NCI-H510A treated with DMSO at 0.1 percent for 48 hours (cell line): ENCODE measurements at places on chromosomes 7 and 10.

- peak; percentile 3 for DNase-seq
These were observed 50.2 kb downstream of the SND1 start for GRCh38 chr7:127702052-127702652.

DNA sequence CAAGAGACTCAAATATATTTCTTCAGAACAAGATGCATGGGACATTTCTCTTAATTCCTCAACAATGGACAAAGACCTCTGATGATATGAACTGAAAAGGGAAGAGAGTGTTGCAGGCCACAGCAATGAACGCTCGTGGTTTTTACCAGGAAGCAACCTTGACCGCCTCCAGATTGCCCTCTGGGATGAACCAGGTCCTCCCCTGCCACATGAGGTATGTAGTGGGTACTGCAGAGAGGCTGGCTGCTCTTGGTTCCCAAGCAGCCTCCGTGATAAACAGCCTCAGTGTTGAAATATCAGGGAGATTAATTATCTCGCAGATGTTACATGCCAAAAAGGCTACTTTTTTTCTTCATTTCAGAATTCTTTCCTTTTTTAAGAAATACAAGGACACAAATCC is 338.8 kb downstream of the ELMO1 start:
- no peak for DNase-seq

DNA sequence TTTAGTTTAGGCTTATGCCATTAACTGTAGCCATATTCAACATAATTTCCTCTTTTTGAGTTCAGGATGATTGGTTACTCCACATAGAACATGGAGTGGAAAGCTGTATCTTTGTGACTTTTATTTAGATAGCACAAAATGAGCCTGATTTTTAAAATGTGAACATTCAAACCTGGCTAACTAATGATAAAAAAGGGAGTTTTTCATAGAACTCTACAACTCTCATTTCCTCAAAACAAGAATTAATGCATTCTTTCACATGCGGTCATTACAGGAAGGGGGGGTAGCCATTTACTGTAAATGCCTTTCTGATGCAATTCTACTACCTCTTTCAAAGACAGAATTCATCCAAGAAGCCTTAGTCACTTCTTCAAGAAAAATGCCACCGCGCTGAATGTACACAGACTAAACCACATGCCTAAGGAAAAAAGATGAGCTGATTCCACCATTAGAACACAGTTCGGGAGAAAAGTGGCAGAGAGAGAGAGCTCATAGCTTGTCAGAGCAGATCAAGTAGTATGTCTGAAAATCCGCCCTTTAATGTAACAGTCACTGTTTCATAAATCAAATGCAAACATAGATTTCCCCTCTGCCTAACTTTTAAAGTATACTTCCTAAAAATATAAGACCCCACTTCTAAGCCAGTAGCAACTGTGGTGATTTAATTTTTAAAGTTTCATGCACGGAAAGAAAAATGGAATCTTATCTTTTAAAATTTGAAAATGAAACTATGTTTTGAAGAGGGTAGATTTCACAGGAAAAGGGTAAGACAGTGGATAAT is 226.4 kb upstream of the KLF14 start:
- DNase-seq = no peak

DNA sequence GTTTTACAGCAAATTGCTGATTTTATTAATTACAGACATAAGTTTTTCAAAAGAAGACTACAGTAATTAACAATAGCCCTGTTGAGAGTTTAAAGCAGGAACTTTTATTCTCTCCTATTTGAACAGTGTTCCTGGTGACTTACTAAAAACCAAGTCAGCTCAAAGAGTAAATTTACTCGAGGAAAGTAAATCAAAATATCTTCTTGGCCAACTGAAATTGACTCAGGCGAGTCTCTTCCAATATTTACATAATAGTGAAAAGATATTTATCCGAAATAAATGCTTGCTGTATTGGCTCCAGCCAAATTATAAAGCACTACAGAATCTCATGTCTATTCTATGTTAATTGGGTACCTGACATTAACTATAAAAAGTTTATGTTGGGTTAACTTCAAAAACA is 13.2 kb downstream of the CYTH3 start:
- DNase-seq = no peak

DNA sequence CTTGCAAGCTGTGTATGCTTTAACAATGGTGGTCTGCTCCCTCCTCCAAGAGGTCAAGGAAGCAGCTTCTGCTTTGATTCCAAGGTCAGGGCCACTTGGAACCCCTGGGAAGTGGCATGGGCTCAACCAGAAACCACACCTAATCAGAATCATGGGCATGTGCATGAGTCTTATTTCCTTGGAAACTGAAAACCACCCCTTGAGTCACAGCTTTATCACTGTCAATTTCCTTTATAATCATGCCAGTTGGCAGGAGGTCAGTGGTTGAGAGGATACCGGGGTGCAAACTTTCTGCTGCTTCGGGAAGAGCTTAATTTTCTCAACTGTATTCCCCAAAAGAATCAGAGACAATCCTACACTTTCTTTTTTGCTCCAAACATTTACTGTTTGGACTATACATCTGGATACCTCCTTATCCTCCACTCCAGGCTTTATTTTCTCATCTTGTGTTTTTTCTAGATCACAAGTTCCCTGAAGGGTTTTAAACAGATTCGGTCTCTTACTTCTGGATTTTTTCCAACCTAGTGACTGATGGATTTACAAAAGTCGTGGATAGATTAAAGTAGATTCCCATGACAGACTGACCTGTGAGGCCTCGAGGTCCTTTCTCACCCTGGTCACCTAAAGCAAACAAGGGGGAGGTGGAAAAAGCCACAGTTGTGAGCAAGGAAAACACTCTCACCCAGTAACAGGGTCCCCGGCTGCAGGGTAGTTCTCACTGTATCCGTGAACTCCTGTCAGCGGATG is 36.0 kb downstream of the COL17A1 start:
- no peak for DNase-seq

DNA sequence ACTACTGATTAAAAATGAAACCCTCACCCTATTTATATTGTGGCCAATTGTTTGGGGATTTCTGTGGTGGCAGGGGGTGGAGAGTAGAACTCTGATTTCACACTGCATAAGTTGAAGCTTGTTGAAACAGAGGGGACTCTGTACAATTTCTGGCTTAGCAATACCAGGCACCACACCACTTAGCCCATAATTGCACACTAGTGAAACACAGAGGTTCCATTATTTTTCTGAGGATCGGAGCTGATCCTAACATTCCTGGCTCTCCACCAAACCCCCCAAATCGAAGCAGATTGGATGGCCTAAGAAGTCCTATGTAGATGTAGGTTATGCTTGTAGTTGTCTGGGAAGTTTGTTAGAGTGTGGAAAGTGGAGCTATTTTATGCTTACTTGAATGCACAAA is 47.0 kb downstream of the PTN start:
- DNase-seq = no peak

DNA sequence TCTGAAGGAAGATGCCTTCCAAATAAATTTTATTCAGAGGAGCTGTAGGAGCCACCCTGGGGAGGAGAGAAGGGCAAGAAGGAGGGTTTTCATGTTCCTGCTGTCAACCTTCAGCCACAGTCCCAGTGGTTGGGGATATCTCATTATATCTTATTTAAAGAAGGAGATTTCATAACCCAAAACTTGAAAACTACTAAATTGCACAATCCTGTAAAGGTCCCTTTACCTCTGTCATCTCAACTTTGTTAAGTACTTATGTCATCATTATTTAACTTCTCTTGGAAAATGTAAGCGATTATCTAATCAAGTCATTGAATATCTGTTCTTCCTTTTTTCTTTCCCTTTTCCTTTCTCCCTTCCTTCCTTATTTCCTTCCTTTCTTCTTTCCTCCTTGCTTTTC is 794.5 kb upstream of the IGFBP3 start:
- DNase-seq = no peak

- DNase-seq = no peak
These were observed 70.8 kb upstream of the EEPD1 start for GRCh38 chr7:36082216-36082615.

DNA sequence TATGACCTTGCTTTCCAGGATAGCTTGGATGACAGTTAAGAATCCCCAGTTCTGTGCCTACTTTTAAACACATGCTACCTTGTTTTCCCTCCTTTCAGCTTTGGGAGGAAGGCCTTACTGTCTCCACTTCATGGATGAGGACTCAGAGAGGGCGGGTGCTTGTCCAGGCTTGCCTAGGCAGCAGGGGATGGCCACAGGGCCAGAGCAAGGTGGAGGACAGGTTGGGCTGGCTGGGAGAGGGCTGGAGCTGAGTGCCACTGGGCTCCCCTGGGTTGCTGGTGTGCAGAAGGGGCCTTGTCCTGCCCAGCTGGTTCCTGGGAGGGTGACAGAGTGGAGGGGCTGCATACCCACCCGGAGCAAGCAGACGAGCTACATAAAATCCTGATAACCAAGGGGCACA is 117.8 kb downstream of the GRK5 start:
- peak; percentile 88 for DNase-seq

- DNase-seq = no peak
These were observed 5.6 kb downstream of the GIMAP1 start for GRCh38 chr7:150721970-150722373.

DNA sequence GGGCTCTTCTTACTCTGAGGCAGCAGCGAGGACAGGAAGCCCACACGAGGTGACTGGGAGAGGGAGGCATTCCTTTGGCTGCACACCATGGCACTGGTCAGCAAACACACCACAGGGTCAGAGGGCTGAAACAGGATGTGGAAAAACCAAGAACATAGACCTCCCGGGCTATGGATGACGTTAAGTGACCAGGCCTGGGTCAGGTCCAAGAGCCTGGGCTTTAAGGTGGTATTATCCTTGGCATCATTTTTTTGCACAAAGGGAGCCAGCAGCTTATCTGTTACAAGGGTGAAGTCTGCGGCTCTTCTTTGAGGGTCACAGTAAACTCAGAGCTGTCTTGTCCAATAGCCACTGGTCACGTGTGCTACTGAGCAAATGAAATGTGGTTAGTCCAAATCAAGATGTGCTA is 7.0 kb downstream of the WDR91 start:
- no peak for DNase-seq

DNA sequence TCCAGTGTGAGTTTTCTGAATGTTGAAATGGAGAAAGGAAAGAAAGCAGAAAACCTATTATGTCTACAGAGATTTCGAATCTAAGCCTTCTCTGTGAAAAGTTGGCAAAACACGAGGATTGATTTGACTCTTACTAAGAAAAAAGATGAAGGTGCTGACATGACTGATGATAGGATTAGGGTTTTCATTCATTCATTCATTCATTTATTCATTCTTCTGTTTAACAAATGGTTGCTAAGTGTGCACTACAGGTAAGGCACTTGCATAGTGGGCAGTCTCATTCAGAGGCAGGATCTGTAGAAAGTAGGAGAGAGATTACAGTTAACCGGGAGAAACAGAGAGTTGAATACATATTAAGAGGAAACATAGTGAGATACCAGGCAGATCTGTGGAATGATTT is 137.1 kb downstream of the ZNF365 start:
- no peak for DNase-seq

GRCh38 chr7:5528071-5528814 is 104.6 kb upstream of the TNRC18 start:
- no peak for DNase-seq

DNA sequence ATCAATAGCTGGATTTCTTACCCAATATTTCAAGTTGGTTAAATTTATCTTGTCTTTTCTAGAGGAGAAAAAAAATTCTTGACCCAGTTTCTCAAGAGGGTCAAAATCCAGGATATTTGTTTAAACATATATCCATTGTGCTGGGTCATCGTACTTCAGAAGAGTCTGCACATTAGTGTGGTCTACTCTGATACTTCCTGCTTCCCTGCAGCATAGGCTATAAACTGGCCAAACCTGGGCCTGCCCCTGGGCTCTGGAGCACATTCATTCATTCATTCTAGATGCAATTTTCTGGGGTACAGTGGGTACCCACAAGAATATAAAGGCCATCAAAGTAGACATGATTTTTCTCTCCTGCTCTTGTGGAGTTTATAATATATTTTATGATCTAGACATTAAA is 142.1 kb upstream of the WNT16 start:
- DNase-seq = no peak

DNA sequence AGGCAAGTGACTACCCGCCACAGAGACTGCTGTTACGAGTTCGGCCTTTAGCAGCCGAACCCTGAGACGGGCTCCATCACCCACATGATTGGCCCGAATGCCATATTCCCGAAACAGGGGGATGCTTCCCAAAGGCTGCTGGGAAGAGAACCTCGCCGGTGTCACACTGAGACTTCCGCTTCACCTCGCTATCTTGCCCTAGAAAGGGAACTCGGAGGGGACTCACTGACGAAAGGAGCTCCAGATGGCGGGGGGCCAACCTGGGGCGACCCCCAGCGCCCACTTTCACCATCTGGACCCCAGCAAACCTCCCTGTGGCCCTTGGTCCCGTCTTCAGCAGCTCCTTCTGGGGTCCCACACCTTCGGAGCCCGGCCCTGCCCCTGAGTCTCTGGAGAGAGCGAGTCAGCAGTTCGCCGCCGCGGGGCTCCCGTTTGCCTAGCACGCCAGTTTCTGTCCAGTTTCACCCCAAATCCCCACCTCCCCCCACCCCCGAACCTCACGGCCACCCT is 529 bp downstream of the HPS1 start:
- peak; percentile 20 for DNase-seq
